Activated CD4-positive, alpha-beta memory T cell treated with anti-CD3 and anti-CD28 coated beads, Interleukin-2, amount 10 ng/mL, durations not matched to agents 7 days and 5 days (primary cell): ENCODE measurements at places on chromosomes 7 and 10.
A peak's percentile ranks its signal among the peaks of the same experiment; 100 is the strongest.

DNA sequence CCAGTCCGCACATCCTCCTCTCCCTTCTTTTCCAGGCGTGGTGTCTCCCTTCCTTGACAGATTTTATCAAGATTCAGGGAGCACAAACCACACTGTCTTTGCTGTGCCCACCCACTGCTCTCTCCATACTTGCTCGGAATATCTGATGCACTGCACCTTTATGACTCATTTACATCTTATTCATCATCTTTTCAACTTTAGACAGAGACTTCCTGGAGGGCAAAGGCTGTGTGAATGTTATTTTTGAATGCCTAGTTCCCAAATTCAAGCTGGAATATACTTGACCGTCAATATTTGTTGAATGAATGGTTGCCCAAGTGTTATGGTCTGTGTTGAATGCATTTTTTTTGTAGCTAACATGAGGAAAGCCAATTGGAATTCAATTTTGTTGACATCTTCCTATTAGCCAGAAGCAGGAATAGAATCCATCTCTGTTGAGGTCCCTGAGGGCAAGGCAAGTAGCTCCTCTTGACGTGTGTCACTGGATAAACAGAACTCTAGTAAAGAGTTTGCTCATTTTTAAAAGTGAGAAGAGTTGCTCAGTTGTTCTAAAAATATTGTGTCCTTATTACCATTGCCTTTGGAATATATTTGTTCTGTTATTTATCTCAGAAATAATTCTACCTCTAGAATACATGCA is 95.0 kb downstream of the KLF6 start:
- DNase-seq: no peak

GRCh38 chr7:8442051-8442813 is 8.8 kb downstream of the NXPH1 start:
- no peak for DNase-seq

DNA sequence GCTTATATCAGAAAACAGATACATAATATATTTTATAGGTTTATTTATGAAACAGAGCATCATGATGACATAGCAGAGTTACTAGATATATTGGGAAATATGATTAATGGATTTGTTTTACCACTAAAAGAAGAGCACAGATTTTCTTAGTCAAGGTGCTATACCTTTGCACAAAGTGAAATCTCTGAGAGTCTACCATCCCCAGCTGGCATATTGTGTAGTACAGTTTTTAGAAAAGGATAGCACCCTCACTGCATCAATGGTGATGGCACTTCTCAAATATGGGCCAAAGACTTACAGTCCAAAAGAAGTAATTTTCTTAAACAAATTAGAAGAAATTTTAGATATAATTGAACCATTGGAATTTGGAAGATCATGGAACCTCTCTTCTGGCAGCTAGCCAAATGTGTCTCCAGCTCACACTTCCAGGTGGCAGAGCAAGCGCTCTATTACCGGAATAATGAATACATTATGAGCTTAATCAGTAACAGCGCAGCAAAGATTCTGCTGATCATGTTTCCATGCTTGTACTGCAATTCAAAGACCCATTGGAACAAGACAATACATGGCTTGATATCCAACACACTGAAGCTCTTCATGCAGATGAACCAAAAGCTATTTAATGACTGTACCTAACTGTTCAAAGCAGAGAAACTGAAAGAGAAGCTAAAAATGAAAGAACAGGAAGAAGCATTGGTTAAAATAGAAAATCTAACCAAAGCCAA is 21.9 kb upstream of the CREB3L2 start:
- DNase-seq: no peak

DNA sequence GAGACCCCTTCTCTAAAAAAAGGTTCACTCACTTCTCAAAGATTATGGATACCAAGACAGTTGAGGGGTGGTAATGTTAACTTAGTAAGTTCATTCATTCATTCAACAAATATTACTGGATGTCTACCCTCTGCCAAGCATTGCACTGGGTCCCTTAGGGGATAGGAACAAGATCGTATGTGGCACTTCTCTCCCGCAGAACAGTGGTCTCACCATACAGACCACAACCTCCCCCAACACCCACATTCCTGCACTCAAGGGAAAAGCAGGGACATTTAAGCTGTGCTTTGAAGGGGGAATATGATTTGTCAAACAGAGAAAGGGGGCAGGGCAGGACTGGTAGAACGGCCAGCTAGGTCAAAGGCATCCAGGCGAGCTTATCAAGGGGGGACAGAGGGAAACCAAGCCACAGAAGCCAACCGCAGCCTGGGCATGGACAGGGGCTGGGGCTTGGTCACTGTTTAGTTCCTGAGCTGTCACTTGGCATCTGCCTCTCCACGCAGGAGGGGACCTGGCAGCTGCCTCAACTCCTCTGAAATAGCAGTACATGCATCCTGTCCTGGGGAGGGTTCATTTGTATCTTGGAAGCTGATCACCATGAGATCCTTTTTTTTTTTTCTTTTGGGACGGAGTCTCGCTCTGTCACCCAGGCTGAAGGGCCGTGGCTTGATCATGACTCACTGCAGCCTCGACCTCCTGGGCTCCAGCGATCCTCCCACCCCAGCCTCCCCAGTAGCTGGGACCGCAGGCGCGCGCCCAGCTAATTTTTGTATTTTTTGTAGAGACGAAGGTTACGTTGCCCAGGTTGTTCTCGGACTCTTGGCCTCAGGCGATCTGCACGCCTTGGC is 949 bp upstream of the CLIP2 start:
- DNase-seq: no peak

DNA sequence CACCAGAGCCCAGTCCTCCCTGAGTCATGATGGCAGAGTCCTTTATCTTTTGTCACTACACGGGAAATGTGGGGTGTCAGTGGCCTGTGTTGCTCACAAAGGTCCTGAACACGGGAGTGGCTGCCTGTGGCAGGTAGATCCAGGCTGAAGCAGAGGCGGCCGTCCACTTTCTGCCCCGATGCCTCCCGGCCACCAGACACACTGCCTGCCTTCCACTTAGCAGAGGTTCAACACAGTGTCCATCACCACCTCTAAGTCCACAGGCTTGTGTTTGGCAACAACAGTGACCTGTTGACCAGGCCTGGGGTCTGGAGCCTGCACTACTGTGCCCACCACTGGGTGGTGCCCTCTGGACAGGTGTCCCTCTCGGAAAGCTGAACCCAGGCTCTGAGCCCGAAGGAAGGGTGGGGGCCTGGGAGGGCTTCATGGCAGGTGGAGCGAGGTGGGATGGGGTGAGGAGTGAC is 49.9 kb upstream of the CAMK2B start:
- DNase-seq: no peak

DNA sequence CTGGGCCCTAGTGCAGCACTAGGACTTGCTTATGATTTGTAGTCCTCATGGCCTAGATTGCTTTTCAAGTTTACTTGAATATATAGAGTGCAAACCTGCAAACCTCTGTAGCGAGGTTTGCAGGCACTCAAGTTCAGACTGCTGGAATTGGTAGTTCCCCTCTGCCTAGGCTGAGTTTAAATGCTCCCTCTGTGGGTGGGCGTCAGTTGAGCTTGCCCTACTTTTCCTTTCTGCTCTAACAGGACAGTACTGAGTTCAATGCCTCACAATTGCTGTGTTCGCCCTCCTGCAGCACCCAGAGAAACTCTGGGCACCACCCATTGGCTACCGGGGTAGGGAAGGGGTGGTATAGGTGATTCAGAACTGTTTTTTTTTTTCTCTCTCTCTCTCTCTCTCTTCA is 31.6 kb downstream of the MYO3A start:
- no peak for DNase-seq

GRCh38 chr7:48708635-48709034 is 215.7 kb upstream of the CDC14C start:
- DNase-seq: no peak

DNA sequence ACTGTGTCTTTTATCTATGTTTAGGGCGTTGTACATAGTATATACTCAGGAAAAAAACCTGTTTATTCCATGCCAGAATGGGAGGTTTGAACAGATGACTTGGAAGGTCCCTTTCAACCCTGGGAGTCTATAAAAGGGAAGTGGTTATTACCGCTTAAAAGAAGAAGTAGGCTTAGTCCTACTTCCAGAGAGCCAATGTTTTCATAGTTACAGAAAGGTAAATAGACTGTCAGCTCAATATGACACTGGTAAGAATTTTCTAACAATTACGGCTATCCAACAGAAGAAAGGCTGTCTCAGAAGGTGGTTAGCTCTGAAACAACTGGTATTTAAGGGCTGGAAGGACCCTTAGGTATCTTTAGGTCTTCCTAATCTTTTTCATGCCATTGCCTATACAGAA is 1.1 kb upstream of the TFAM start:
- no peak for DNase-seq

- DNase-seq: peak; percentile 43
These were observed at the start of gene TBX20 for GRCh38 chr7:35253710-35254495. TBX20 (minus strand) TSS chr7:35254100; CDS start chr7:35253620, 480 bp downstream.

- no peak for DNase-seq
These were observed 61.4 kb downstream of the ST7 start for GRCh38 chr7:117014673-117015133.
